ENCODE measurements at places on chromosomes 13 and 19.

DNA sequence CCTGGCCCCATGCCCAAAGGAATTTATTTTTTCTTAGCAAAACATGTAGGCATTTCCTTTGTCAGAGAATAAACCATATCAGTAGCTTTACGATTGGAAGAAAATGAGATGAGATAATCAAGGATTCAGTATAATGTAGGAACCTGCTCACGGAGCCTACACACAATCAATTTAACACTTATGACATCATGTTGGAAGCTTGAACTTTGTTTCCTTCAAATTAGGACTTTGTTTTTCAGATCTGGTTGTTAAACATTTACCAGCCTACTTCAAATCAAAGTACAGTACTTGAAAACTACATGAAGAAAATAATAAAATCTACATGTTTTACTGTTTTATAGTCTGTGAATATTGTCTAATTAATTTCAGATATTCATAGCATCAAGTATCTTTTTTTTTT is 639.0 kb upstream of the ATXN8OS start:
- no peak for DNase-seq

- DNase-seq = no peak
Observed at GRCh38 chr19:52742516-52742915, 7.7 kb upstream of the ZNF611 start.

DNA sequence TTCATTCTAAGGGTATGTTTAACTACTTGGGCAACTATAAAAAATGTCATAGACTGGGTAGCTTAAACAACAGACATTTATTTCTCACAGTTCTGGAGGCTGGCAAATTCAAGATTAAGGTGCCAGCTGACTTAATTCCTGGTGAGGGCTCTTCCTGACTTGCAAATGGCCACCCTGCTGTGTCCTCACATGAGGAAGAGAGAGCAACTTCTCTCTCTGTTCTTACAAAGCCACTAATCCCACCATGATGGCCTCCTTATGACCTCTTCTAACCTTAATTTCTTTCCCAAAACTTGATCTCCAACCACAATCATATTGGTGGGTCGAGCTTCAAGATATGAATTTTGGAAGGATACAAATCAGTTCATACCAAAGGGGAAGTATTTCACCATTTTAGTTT is 399.0 kb downstream of the DCT start:
- DNase-seq = no peak

- DNase-seq = no peak
Observed at GRCh38 chr19:55085923-55086715, 10.4 kb downstream of the EPS8L1 start.

DNA sequence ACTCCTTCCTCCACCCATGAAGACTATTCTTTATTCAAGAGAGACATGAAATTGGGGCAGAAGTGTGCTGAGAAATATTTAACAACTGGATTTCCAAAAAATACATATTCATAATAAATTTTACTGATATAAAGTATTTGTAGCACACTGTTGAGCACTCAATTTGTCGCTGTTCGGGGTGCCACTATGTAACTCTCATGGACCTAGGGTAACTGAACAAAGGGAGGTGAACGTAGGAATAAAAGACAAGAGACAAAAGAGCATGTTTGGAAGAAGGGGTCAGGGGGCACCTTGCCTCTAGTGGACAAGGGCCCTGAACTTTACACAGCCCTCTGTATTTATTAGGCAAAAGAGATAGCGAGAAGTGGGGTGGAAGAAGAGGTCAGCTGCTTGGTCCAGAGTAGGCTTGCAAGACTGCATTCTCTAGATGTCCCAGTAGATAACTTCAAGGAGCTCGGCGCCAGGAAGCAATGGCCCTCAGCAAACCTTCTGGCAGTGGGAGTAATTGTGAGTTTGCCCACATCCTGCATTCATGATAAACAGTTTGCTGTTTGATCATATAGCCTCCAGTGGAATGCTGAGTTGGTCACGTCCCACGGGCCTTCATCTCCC is 4.5 kb upstream of the ZNF175 start:
- no peak for DNase-seq

- DNase-seq = no peak
Observed at GRCh38 chr19:56740501-56740900, 68.9 kb upstream of the ZNF835 start.

- no peak for DNase-seq
Observed at GRCh38 chr19:8115805-8116396, 33.5 kb downstream of the FBN3 start.

DNA sequence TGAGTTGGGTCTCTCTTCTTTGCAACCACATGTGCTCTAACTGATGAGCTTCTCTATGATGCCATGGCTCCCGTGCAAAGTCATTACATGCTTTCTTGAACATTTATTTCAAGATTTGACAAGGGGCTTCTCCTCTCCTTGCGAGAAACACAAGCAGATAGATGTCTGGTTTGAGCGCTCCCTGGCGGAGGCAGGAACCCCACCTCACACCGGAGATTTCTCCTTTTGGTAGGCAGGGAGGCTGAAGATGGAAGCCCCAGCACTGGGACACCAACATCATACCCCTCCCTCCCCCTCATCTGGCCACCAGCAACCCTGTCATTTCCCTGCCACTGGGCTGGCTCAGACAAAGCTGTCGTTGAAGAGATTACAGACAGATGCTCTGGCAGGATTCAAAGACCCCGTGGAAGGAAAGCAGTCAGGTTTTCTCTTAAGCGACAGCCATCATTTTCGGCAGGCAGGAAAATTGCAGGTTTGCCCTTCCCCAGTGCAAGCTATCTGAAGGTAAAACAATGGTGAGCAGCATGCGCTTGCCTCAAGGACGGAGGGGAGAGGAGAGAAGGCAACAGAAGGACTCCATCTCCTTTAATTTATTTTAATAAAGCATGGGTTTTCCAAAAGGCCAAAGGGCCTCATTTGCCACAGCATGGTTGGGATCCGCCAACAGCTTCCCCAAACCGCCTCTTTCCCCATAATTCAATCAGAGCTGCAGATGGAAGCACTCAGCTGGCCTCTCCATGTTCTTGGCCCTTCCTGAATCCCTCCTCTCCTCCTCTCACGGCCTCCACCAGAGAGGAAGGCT is 344.1 kb upstream of the TSHZ3 start:
- no peak for DNase-seq

DNA sequence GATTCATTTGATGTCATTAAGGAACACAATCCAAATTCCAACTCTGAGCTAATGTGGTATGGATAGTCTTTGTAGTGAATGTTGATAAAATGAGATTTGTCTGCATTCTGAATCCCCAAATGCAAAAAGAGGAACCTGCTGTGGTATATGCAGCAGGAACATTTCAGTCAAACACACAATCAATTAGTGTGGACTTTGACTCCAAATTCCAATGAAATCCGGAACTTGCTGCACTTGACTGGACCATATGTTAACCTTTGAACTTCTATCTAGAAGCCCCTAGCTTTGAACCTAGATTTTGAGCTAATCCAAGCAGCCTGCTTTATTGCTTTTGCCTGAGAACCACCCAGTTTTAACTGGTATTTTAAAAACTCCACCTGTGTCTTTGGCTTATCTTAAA is 341.3 kb downstream of the SPRY2 start:
- DNase-seq = no peak

DNA sequence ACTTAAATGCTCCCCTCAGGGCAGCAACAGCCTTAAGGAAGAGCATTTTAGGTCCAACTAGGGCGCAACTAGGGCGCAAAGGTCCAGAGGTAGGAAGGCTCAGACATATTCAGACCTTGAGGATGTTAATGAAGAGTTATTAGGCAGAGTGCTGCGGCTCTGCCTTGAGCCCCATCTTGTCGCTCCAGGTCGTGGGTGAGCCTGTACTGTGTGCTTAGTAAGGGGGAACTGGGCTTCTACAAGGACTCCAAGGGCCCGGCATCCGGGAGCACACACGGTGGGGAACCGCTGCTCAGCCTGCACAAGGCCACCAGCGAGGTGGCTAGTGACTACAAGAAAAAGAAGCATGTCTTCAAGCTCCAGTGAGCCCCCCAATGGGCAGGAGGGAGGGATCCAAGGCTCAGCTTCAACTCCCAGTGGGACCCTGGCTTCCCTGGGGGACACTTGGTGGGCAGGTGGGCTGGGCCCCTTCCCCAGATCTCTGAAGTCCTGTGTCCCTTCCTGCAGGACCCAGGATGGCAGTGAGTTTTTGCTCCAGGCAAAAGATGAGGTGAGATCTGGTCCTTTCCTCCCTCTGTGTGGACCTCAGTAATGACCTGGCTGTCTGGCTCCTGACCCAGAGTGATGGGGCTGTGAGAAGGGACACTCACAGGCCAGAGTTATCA is 4.7 kb upstream of the SHKBP1 start:
- DNase-seq = no peak

GRCh38 chr13:85432881-85433280 is 366.3 kb downstream of the SLITRK6 start:
- DNase-seq = no peak

DNA sequence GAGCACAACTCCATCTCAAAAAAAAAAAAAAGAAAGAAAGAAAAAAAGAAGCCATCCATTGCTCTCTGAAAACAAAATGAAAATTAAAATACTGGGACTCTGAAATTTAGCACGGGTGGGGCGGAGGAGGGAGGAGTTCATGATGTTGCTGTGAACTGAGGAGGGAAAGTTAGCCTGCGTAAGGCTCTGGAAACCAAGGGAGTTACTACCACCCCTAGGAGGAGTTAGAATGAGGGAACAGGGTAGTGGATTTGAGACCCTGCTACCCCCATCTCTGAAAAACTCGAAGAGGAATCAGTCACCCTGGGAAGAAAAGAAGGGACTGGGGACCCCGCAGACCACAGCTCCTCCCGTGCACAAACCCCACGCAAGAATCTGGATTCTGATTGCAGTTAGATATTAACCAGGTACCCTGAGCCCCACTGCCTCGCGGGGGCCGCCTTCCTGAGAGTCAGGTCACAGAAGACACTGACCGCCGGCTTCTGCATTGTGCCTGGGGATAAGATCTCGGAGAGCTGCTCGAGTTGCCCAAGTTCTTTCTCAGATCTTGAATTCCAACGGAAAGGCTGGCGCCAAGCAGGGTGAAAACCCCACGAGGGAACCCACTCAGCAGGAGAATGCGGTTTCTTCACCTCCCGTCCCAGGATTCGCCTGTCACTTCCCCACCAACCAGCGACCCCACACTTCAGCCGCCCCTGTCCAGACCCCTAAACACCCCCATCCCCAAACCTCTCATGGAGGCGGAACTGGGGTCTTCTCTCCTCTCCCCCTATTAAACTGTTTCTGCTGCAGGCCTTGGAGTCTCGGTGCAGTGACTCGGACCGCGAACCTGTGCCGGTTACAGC is 870 bp downstream of the ZNF442 start:
- no peak for DNase-seq

DNA sequence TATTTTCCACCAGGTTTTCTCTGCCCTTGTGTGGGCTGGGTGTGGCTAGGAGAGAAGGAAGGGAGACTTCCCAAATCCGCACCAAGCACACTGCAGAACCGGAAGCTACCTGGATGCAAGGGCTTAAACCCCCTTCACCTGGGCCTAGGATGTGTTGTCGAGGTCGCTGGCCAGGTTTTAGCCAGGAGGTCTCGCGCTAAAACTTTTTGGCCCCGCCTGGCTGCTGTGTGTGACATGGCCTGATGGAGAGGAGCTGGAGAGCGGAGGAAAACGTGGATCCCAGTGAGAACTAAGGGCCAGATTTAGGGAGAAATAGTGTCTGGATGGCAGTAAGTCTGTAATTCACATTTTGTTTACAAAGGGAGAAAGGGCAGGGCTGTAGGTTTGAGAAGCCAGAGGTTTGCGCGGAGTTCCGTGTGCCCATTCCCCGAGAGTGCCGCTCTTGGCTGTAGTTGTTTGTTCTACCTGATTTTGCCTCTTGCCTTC is 3.1 kb upstream of the TSHZ3 start:
- no peak for DNase-seq

DNA sequence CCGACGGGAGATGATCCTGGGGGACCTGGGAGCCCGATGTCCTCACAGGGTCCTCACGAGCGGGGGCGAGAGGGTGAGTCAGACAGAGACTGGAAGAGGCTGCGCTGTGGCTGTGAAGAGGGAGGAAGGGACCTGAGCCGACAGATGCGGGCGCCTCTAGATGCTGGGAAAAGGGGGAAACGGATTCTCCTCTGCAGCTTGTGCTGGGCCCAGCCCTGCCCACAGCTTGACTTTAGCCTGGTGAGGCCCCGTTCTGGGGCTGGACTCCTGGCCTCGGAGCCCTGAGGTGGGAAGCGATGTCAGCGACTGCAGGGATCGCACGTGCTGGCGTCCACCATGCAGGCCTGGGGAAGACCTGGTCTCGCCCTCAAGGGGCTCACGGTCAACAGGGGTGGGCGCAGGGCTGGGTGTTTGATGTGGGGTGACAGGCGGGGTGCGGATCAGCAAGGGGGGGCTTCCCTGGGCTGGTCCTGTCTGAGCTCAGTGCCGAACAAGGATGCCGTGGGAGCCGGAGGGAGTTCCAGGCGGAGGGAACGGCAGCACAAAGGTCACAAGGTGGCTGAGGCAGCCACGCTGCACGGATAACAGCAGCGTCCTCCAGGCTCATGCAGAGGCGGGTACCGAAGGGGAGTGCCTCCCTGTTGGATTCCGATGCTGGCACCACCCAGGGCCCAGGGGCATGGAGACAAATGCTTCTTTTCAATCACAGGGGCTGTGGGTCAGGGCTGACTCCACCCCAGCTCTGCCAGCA is 31.8 kb downstream of the PIP5K1C start:
- DNase-seq = peak; percentile 78
